ENCODE measurements at places on chromosomes 6 and 20.

DNA sequence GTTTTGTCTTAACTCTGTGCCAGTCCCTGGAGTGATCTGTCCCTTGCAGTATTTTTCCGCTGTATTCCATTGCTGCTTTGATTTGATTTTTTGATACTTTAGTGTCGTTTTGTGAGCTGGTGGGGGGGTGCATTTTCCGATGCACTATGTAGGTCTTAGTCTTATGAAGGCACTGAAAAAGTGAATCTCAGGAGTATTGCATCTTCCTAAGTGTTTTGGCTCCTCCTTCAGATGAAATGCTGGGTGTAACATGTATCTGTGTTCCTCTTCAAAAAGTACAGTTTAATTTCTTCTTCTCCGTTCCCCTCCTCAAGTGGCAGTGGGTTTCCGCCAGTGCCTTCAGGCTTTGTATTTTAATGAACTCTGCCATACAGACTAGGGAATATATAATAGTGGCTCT lies 580.7 kb upstream of the GJE1 start:
- no peak for DNase-seq

GRCh38 chr6:7108964-7109836 lies 1.4 kb downstream of the RREB1 start:
- no peak for DNase-seq

GRCh38 chr20:20398123-20398522 lies 30.2 kb downstream of the INSM1 start:
- no peak for DNase-seq

- DNase-seq: no peak
These were observed 1960.9 kb upstream of the DEFB115 start for GRCh38 chr20:29296256-29297230.

- DNase-seq: no peak
These were observed 20.8 kb downstream of the GFOD1 start for GRCh38 chr6:13466304-13467215.

GRCh38 chr20:49602345-49603208 lies 34.6 kb upstream of the PTGIS start:
- no peak for DNase-seq

GRCh38 chr6:41294214-41294872 lies 7.9 kb upstream of the TREM1 start:
- no peak for DNase-seq

DNA sequence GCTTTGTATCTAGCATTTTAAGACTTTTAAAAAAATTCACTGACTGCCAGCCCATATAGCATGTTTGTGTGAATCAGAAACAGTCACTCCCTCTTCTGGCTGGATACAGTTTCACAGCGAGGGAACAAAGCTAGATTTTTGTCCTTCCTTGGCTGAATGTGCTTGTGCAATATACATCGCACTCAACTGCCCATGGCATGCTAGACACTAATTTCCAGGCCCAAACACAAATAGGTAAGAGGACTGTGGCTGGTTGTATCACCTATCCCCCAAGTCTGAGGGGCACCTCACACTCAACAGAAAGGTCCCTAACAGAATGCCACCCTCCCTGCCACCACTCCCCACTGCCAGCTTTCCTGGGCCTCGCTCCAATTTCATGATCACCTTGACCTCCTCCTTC lies 16.2 kb upstream of the BLCAP start:
- no peak for DNase-seq

DNA sequence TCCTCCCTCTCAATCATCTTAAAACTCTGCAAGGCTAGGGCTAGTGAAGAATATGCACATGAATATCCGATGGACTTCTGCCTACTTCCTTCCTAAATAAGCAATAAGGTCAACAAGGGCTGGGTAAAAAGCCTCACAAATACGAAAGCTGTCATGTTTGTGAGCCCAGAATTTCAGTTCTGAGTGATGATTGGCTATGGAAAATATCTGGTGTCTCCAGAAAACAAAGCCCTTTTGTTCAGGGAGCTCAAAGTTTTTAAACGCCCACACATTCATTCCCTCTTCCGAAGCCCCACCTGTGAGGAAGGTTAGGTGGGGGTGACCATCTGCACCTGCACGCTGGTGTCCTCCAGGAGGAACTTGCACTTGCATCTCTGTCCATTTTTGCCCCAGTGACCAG lies 126.9 kb upstream of the ARMC2 start:
- DNase-seq: no peak

DNA sequence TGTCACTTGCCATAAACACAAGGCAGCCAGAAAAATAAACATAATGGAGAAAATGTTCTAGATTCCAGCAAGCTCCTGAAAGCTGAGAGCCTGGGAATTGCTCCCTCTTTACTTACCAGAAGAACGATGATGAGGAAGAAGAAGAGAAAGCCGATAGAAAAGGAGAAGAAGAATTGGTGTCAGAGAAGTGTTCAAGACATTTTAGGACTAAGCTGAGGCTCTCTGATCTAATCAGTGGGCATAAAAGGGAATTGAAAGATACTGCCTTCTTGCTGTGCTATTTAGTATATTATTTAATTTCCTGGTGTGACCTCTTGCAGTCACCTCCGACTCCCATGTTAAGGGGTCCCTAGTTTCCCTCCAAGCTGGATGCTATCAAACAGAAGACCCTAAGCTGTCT lies 316.6 kb upstream of the JARID2 start:
- DNase-seq: no peak

DNA sequence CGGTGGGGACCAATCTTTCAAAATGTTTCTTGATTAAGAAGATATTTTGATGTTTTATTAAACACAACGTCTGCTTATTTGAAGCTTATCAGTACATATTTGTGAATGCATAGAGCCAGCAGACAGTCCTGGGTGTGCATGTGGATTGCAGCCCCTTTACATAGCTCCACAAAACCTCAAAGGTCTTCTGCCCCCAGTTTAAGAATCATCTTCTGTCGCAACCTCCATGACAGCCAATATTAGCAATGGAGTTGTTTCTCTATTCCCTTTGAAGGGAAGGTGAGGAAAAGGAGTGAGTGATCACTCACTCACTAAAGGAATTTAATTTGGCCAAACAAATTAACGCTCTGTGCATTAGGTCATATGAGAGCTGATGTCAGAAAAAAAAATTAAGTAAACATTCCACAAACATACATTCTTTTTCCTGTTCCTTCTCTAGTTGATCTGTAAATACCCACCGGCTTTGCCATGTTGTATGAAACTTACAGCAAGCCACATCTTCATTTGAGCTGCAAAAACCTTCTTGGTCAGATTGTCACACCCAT lies 152.9 kb downstream of the SIM1 start:
- DNase-seq: no peak
